Left colon (tissue), 2 donors: ENCODE measurements at places on chromosomes 3 and 15.

GRCh38 chr3:112333002-112333380 lies at the start of gene CD200:
TSS of gene CD200 (plus strand) at chr3:112333156. CDS start at chr3:112333213, 57 bp downstream.
- peak; percentile 50 for DNase-seq

GRCh38 chr3:132660052-132660810 lies at the start of gene UBA5:
TSS of gene UBA5 (plus strand) at chr3:132660329. CDS start at chr3:132660538, 209 bp downstream.
- DNase-seq: peak; percentile 76

DNA sequence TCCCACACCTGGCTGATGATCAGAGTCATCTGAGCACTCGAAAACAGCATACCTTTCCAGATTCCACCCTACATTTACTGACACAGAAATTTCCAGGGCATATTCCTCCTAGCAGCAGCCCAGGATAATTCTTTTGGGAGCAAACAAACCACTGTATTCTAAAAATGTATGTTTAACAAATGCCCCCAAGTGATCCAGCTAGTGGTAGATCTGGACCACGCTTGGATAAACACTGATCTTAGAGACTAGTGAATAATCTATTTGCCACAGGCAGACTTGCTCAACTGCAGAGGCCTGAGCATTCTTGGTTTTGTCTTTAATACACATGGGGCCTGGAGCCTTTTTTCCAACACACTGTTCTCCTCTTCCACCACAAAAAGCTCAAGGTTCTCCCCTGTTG lies 89.6 kb downstream of the TM4SF4 start:
- DNase-seq: no peak

- no peak for DNase-seq
Observed at GRCh38 chr15:61938249-61938648, 122.0 kb downstream of the VPS13C start.

DNA sequence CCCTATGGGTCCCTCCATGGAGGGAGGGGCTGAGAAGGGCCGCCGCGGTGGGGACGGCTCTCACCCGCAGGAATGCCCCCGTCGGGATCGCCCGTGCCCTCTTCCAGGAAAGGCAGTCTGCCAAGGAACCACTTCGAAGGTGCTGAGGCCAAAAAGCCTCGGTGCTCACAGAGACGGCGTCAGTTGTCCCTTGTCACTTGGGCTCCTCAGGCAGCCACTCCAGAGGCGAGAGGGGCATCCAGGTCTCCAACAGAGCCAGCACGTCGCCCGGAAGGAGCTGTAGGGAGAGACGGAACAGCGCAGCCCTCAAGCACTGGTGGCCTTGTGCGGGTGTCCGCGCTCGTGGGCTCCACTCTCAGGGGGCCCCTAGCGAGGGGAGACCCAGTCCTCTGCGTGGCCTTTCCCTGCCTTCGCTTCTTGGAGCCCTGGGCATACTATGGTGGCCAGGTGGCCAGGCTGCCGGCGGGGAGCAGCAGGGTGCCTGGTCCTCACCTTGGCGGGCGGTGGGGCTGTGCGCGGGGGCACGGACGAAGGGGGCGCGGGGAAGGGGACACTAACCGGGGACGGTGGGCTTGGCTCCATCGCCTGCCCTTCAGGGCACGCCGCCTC lies 994 bp downstream of the MESP1 start:
- DNase-seq: no peak

GRCh38 chr3:118863731-118864322 lies 170.8 kb downstream of the IGSF11 start:
- no peak for DNase-seq

DNA sequence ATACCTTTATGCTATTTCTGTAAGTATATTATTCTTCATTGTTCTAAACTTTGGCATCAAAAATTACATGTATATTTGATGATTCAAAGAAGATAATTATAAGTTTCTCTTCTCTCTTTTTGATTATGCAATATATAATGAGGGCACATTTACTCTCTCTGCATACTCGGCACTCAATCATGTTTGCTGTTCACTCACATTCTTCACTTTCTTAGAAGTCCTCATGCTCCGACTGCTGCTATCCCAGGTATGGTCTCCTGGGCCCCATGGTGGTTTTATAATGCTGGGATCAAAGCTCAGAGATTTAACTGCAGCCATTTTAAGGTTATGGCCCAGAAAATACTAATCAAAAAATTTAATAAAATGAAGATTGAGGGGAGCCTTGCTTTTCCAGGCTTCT lies 529.7 kb upstream of the IL12A start:
- no peak for DNase-seq

- DNase-seq: no peak
Observed at GRCh38 chr3:74315291-74315690, 299.2 kb downstream of the CNTN3 start.

GRCh38 chr3:75101329-75102147 lies 487.1 kb upstream of the CNTN3 start:
- no peak for DNase-seq

DNA sequence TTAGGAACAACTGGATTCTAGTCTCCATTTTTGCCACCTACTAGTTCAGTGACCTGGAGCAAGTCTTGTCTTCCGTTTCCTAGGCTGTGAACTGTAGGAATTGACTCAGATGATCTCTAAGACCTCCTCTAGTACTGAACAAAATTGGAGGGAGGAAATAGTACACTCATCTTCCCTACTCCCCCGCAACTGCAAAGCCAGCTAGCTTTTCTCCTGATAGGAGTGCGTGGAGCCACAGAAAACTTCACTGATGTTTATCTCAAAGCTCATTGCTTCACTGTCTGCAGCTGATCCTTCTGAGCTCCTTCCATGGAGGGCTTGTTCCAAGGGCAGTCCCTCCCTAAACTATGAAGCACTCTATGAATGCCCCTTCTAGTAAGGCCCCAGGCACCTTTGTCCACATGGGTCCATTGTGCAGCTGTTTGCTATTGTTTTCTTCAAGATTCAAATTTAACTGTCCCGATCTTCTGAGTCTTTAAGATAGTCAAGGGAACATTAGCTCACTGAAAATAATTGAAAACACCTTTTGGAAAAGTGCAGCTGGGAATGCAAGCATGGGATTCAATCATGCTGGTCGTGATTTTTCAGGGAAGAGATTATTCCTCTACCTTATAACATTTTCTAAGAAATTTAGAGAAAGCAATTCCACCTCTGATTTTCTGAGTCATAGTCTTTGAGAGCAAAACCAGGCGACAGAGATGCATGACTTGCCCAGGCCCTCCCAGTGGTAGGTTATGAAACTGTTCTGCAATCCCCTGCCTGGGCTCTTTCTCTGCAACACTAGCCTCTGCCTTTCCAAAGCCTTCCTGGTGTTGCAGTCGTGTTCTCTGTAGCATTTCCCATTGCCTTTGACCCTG lies 24.3 kb downstream of the FILIP1L start:
- no peak for DNase-seq

DNA sequence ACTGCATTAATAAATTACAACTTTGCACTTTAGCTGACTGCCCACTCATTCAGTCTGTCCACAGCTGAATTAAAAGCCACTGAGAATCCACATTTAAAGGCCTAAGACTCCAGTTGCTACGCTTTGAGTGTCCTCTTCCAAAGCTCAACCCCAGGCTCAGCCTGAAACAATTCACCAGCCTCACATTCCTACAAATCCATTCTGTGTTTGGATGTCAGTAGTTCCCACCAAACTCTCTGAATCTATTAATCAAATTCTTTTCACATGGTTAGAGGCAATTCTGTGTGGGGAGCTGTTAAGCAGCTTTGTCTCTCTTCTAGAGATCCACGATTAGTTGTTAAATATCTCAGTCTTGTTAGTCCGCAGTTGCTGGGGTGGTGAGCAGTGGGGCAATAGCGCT lies 116.8 kb upstream of the UBE2E2 start:
- no peak for DNase-seq

- DNase-seq: no peak
Observed at GRCh38 chr15:100635406-100636071, 33.1 kb downstream of the ASB7 start.

- no peak for DNase-seq
Observed at GRCh38 chr3:73136941-73137340, 75.5 kb downstream of the EBLN2 start.

GRCh38 chr15:99842071-99842470 lies 108.8 kb upstream of the LYSMD4 start:
- no peak for DNase-seq

- DNase-seq: no peak
Observed at GRCh38 chr3:20154928-20155327, 31.1 kb downstream of the SGO1 start.

DNA sequence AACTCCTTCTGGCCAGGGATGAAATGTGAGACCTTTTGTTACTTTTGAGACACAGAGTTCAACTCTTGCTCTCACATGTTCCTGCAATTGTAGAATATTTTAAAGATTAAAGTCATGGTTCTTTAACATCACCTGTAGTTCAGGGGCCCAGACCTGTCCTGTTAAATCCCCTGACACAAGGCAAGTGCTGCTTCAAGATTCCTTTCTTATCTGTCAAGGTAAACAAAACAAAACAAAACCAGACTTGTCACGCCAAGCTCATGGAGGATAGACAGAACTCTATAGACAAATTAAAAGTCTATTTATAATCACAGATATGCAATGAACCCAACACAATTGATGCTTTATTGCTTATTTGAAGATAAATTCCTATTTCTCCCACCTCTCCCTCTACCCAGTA lies 48.6 kb upstream of the NEDD4 start:
- no peak for DNase-seq

GRCh38 chr3:186784820-186785494 lies 1.6 kb downstream of the EIF4A2 start:
- DNase-seq: no peak

- no peak for DNase-seq
Observed at GRCh38 chr3:129593595-129594339, 12.7 kb downstream of the PLXND1 start.

DNA sequence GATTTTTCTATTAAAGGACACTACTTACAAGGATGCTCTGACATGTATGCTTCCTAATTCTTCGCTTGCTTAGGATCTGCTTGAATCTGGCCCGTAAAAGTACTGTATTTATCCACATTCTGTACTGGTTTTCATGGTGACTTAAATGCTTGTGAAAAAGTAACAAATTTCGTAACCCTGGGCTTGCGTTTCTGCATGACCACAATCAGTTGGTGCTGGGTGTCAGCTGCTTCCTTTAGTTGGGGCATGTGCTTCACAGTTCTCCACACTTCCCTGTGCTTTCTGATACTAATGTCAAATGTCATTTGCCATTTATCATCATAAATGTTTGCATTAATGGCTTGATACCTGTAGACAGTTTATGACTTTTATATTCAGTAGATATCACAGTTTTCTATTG lies 218.4 kb upstream of the MLF1 start:
- DNase-seq: no peak

GRCh38 chr15:101451266-101451799 lies 38.2 kb downstream of the PCSK6 start:
- no peak for DNase-seq

DNA sequence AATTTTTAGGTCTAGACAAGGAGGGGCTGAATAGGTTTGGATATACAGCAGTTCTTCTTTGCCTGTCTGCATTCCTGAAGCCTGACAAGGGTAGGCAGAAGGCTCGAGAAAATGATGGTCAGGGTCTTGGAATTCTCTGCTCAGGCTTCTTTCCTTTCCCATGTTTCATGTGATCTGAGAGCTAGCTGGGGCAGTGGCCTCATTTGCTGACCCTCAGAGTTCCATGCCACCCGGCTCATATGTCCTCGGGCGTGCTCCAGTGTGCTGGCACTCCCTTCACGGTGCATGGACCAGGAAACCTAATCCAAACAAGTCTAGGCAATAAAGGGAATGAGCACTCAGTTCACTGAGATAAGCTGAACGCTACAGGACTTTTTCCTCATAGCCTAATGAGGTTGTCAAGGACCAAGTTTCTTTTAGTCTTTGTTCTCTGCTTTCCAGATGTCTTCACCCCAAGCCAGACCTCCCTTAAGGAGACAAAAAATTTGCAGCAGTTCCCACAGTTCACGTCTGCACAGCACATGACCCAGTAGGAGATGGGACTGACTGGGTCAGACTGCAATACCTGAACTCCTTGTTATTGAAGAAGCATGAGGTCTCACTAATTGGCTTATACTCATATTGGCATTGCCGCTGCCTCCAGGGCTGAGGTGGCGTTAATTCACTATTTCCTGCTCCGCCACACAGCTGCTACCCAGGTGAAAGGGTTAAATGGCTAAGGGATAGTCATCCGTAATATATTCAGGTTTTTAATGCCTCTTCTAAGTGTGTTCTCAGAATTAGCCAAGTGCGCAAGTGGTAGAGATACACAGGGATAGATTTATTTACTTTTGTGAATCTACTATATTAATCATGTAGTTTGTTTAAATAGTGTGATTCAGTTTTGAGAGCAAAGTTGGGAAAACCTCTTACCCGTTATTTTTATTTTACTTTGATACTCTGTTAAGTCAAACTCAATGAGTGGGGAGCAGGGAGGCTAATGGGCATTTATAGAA lies 15.3 kb upstream of the RTP4 start:
- DNase-seq: peak; percentile 53

DNA sequence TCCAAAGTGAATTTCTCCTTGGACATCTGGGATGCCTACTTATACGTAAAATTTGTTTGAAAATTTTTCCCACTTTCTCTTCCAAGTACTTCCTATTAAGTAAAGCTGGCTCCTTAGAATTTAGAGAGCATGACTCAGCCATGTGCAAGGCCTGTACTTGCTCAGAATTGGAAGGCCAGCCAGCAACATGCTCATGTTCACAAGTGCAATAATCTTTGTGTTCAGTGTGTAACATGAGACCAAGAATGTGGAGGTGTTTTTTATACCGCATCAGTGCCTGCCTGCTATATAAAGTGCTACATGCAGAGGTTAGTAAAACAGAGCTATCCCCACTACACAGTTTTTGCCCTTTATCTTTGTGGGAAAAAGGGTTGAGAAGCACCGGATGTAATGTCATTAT lies 151.9 kb upstream of the FEZF2 start:
- DNase-seq: no peak

DNA sequence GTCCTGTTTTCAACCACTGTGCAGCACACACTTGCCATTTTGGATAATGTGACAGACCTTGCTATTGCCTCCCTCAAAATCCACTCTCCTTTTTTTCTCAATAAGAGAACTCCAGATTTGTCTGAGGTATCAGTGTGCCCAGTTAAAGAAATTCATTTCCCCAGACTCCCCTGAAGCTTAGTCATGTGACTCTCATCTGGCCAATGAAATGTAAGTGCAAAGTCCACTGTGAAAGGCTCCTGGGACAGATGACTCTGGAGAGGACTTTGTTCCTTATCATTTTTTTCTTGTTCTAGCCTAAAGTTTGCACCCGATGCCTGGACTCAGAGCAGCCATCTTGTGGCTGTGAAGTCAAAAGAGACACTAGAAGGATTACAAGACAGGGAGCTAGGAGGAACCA lies 268.6 kb upstream of the LRTM1 start:
- no peak for DNase-seq

GRCh38 chr3:129525341-129525968 lies 3.0 kb upstream of the RHO start:
- DNase-seq: no peak

GRCh38 chr3:99250272-99250671 lies 348.8 kb upstream of the DCBLD2 start:
- no peak for DNase-seq

DNA sequence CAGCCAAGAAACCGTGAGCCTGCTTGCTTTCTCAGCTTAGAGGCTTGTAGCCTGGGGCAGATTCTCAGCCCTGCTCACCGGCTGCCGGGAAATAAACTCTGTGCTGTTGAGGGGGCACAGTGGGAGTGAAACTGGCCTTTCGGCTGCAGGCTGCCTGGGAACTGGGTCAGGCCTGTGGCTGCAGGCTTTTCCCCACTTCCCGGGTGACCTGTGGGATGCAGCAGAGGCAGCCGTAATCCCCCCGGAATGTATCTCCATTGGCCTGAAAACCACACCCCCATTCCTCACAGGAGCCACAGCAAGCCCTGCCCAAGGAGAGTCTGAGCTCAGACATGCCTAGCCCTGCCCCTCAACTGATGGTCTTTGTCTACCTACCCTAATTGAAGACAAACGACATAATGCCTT lies 110.9 kb downstream of the STXBP5L start:
- no peak for DNase-seq

- no peak for DNase-seq
Observed at GRCh38 chr3:45261333-45262110, 35.4 kb upstream of the TMEM158 start.
